ENCODE measurements at places on chromosomes 4 and X.

DNA sequence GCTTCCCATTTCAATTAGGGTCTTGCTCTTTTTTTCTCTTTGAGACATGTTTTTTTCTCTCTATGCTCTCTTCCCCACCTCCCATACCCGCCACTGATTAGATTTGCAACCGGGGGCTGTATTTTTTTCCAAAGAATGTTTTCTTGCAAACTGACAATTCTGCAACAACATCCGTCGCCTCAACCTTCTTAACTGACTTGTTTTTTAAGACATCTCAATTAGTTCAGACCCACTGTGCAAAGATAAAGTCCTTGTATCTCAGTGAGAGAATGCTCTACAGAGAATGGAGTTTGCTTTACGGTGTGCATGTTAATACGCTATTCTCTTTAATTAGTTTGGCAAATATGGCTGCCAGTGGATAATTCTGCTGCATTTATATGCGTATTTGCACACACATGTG is 126.3 kb downstream of the UNC5C start:
- DNase-seq = no peak

GRCh38 chrX:261919-262352 is 19.2 kb upstream of the PLCXD1 start:
- DNase-seq = no peak

- DNase-seq = no peak
Measured at GRCh38 chr4:4427121-4427870, 40.4 kb downstream of the NSG1 start.

GRCh38 chr4:146108756-146109155 is 66.8 kb upstream of the LSM6 start:
- DNase-seq = no peak

DNA sequence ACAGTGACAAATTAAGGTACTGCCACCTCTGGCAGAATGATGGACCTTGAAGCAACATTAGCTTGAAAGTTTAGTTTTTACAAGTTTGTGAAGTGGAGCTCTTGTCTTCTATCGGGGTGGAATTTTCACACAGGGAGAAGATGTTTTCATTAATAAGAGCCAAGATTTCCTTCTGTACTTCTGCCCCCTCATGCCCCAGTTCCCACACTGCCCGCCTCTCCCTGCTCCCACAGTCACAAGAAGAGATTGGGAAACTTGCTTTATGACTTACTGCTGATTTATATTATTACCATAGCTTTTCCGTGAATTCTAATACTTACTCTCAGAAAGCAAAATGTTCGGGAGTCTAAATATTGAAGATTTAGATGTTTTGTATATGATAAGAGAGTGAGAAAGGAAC is 539.8 kb upstream of the ARX start:
- DNase-seq = no peak
